WTC11 (cell line): ENCODE measurements at places on chromosomes 7 and 10. TPM values are rescaled to one million over a fixed set of nuclear protein-coding genes. Genes with fewer than 3 reads are reported as not detected.

MEOX2 gene
- total RNA-seq = 0.07 to 0.16 TPM (median 0.14 TPM) in 3 replicates

GPC2 gene
- total RNA-seq = 52.1 to 63.9 TPM (median 63.0 TPM) in 3 replicates

CUZD1 gene
- total RNA-seq = 3.5 to 4.4 TPM (median 3.8 TPM) in 3 replicates

- no peak overlapping the region for H3K4me3 ChIP-seq
- no peak for DNase-seq
- peaks cover 22% of the 10 kb centered on the region for H3K4me1 ChIP-seq
- no peak overlapping the region for H3K27ac ChIP-seq
- H3K36me3 ChIP-seq = peaks cover 7% of the 10 kb centered on the region
- no peaks in the 10 kb centered on the region for H3K27me3 ChIP-seq
Measured at GRCh38 chr7:106740806-106741205, 79.8 kb upstream of the CCDC71L start.

- H3K27ac ChIP-seq = no peak overlapping the region
- no peak overlapping the region for H3K4me3 ChIP-seq
- no peaks in the 10 kb centered on the region for H3K36me3 ChIP-seq
- no peaks in the 10 kb centered on the region; the same call in 1 of the 2 replicates for H3K27me3 ChIP-seq
- H3K4me1 ChIP-seq = peaks cover 12% of the 10 kb centered on the region
- no peak for DNase-seq
Measured at GRCh38 chr10:5079836-5080235, 14.4 kb upstream of the AKR1C3 start.

GRCh38 chr7:35849158-35849831 is 48.4 kb downstream of the SEPTIN7 start:
- no peaks in the 10 kb centered on the region for H3K27me3 ChIP-seq
- H3K36me3 ChIP-seq = peaks cover 6% of the 10 kb centered on the region
- H3K4me1 ChIP-seq = peaks cover 14% of the 10 kb centered on the region
- H3K27ac ChIP-seq = no peak overlapping the region
- H3K4me3 ChIP-seq = no peak overlapping the region
